Transverse colon (tissue), 4 donors: ENCODE measurements at places on chromosomes 1 and 21.

- no peak for DNase-seq
Observed at GRCh38 chr1:4106731-4107130, 206.7 kb upstream of the C1orf174 start.

- no peak for DNase-seq
Observed at GRCh38 chr1:63675420-63675931, 82.3 kb downstream of the PGM1 start.

GRCh38 chr1:213864091-213864490 lies 123.7 kb upstream of the PROX1 start:
- no peak for DNase-seq

DNA sequence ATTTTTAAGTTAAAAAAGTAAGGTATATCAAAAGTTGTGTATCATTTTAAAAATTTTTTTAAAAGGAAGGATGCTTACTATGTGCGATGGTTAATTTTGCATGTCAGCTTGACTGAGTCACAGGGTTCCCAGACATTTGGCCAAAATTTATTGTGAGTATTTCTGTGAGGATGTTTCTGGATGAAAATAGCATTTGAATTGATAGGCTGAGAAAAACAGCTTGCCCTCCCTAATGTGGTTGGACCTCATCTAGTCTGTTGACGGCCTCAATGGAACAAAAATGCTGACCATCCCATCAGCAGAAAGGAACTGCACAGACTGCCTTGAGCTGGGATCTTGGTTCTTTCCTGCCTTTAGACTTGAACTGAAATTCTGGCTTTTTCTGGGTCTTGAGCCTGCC lies 724.5 kb downstream of the NCAM2 start:
- DNase-seq, result no peak

GRCh38 chr1:229665912-229666558 lies 40.0 kb downstream of the URB2 start:
- DNase-seq, result no peak

DNA sequence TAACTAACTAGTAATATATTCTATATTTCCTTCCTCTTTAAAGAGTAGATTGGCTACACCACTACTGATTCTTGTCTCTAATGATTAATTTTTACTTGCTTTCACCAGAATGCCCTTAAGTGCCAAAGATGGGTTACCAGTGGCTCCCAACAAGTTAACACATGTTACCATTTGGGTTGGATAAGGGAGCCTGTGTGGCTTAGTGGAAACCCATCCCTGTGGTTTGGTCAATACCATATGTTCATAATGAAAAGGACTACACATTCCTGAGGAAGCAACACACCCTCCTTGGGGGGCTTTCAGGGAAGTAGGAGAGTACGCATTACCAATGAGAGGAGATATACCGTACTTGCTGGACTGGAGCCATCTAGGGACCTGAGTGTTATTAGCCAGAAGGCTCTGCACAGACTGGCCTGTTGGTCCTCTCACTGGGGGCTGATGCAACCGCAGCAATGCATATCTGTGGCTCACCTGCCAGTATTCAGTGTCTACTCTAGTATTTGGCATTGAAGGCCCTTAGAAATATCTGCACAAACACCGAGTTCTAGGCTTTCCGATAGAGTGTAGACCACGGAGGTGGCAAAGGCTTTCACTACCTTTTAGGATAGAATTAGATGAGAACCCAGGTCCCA lies 29.3 kb upstream of the PLXNA2 start:
- no peak for DNase-seq

DNA sequence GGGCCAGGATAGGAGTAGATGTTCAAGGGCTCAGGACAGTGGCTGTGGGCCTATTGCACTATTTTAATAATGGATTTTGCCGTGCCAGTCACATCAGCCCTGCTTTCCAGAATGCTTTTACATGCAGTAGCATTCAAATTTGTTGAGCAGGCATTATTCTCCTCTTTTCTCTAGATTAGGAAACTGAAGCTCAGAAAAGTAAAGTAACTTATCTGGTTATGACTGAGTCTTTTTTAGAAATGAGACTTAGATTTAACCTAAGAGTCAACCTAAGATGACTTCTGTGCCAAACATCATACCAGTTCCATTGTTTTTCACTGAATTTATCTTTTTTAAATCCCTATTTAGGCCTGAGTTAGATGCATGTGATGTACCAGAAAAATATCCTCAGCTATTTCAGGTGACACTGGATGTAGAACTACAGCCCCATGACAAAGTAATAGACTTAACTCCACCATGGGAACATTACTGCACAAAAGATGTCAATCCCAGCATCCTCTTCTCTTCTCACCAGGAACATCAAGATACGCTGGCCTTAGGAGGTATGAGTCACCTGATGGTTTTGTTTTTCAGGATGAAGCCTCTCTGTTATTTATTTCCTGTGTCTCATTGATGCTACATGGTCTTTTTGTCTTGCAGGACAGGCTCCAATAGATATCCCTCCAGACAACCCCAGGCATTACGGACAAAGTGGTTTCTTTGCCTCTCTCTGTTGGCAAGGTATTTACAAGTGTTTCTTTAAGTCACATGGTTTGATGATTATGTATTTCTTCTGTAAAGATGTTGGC lies 31.4 kb upstream of the LEPR start:
- no peak for DNase-seq

GRCh38 chr1:214363386-214363785 lies 82.4 kb downstream of the SMYD2 start:
- no peak for DNase-seq

DNA sequence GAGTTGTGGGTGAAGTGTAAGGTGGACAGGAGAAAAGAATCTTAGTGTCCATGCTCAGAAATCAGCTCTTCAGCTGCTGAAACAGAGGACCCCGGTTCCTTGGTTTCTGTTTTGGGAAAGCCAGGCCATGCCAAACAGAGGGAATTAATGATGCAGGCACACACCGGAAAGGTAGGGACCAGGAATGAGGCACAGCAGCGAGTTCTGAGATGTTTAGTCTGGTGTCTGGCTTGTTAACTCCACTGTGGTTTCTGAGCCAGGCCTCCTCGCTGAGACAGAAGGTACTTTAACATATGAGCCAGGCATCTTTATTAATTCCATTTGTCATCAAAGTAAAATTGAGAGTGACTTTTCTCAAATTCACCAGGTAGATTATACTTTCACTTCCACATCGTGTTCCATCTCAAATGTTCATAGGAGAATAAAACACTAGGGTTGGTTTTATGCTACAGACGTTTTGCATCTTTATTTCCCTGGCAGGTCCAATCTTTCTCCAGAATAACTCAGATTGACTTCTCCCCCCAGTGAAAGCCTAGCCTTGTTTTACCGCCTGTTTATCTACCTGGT lies 23.5 kb downstream of the LRRC8D start:
- DNase-seq, result no peak

- no peak for DNase-seq
Observed at GRCh38 chr1:238242181-238242580, 351.5 kb upstream of the ZP4 start.

GRCh38 chr21:34073749-34074282 lies 438 bp downstream of the MRPS6 start:
- DNase-seq, result peak; percentile 52

- no peak for DNase-seq
Observed at GRCh38 chr1:2535455-2535854, 5.4 kb upstream of the HES5 start.

DNA sequence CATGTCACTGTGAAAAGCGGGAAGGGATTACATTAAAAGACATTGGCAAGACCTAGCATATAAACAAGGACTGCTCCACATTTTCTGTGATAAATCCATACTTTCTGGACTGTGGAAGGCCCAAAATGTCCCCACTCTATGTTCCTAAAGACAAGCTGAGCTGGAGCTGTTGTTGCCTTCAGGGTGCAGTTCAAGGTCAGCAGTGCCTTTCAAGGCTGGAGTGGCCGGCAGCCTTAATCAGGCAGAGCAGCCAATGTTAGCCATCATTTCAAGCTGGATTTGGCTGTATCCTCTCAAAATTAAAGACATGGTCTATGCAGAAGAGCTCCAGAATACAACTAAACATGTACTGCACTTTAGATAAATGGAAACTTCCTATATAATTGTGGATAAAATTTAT lies 70.4 kb upstream of the ADAM30 start:
- no peak for DNase-seq

- DNase-seq, result no peak
Observed at GRCh38 chr1:247324204-247324787, 7.4 kb downstream of the ZNF496 start.

DNA sequence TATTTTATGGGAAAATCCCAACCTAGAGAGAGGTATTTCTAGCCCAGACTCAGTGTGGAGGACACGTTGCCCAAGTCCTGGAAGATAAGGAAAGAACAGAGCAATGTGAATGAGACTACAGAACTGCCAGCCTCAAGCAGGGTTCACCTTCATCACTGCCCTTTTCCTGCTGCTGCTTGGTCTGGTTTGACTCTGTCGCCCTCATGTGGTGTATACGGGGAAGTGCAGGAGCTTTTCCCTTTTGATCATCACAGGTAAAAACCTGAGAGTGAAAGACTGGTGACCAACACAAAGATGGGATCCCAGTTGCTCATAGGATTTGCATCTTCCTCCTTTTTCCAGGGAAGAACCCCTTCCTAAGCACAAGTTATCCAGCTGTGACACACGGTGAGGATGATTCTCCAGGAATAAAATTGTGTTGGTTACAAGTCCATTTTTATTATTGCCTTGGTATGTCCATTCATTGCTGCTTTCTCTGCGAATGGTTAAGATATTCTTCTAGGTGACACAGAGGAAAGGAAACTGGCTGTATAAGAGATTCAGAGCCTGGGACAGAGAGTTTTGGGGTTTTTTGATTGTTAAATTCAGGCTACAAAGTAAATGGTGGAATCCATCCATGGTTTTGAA lies 89.5 kb upstream of the CD53 start:
- DNase-seq, result peak; percentile 27

GRCh38 chr1:76494807-76495206 lies 372.5 kb upstream of the ST6GALNAC5 start:
- no peak for DNase-seq

DNA sequence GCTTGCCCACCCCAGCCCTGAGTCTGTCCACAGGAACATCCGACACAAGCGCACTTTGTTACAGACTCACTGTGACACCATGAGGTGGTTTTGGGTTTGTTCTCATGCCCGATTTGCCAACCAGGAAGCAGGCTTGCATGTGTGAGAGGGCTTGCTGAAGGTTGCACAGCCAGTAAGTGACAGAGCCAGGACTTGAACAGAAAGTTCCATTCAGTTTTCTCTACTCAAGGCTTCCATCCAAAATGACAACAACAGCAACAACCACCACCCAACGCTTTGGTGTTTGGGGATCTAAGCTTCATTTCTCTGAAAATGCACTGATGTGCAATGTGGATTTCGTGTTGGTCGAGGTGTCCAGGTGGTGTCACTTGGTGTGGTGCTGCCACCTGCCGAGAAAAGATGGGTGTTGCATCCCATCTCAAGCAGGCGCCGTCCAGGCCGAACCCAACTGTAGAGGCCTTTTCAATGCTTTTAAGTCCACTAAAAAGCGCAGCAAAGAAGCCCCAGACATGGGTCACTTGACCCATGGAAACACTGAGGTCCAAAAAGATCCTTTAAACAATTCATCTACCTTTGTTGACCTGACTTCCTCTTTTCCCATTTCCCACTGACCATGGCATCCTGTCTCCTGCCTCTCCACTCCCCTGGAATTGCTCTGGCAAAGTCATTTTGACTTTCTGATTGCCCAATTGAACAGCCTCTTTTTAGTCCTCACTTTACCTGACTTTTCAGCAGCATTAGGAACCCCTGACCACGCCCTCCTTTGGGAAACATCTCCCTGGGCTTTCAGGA lies 12.2 kb downstream of the CITED4 start:
- peak; percentile 74 for DNase-seq

- no peak for DNase-seq
Observed at GRCh38 chr1:205512059-205513045, 7.9 kb downstream of the CDK18 start.

DNA sequence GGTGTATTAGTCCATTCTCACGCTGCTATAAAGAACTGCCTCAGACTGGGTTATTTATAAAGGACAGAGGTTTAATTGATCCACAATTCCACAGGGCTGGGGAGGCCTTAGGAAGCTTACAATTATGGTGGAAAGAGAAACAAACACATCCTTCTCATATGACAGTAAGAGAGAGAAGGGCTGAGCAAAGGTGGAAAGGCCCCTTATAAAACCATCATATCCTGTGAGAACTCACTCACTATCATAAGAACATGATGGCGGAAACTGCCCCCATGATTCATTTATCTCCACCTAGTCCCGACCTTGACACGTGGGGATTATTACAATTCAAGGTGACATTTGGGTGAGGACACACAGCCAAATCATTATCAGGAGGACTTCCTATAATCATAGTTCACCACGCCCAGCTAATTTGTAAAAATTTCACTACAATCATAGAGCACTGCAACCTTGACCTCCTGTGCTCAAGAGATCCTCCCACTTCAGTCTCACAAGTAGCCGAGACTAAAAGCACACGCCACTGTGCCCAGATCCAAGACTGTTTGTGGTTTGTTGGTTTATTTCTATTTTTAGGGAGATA lies 164.9 kb downstream of the RERE start:
- DNase-seq, result no peak

DNA sequence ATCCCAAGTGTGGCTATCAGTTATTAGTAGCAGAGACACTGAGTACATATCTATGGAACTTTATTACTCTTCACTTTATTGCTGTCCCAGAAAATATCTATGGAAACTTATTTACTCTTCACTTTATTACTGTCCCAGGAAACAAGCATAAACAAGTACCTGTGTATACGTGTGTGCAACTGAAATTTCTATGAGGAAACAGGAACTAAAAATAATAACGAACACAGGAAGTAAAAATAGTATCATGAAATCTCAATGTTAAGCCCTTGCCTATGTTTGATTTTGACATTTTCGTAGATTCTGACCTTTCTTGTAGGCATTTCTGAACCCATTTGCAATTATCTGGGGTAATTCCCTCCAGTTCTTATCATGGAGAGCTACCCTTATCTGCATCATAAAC lies 64.9 kb upstream of the KRTAP19-8 start:
- no peak for DNase-seq

- DNase-seq, result peak; percentile 7
Observed at GRCh38 chr21:38918607-38919346, 113.0 kb downstream of the ETS2 start.

- DNase-seq, result no peak
Observed at GRCh38 chr1:39689635-39690034, 1.6 kb downstream of the HPCAL4 start.

DNA sequence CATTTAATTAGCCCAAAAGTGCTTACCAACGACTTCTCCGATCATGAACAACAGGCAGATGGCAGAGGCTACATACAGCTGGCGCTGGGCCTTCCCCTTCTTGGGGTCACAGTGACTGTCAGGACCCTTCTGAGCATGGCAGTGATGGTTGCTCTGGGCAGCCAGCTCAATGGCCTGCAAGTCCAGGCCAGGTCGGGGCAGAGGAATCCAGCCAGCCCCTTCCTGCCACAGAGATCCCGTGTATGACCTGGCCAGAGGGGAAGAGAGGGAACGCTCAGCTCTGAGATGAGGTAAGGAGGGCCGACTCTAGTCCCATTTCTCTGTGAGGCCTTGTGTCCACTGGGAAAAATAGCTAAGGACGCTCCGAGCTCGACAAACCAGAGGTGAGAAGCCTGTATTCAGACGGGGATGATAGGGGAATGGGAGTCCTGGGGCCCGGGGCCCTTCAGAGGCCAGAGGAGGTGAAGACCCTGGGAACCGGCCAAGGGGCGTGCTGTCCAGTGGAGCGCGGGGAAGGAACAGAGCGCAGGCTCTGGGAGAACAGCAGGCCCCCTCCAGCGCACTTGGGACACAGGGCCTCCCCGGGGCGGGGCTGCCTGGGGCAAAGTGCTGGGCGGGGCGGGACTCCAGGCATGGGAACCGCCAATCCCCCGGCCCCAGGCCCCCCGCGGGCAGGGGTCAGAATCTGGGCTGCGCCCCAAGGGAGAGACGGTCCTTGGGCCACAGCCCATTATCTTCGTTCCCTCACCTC lies 772 bp downstream of the SLC30A2 start:
- DNase-seq, result no peak

- no peak for DNase-seq
Observed at GRCh38 chr1:112618114-112618720, 724 bp downstream of the ST7L start.
